RWPE1 (cell line): ENCODE measurements at places on chromosomes 7 and 10.

DNA sequence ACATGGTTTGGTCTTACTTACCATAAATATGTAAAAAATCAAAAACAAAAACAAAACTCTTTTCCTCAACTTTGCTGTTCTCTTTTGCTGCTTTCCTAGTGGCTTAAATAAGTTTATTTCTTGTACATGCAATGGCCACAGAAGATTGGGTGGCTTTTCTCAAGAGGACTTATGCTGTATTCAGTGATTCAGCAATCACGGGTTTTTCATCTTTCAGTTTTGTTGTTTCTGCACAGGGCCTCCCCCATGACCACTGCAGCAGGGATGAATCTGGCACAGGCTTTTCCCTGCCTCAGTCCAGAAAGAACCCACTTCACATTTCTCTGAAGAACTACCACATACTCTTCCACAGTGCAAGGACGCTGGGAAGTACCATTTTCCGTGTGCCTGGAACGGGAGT, 355.0 kb downstream of the RNLS start:
- no peak for DNase-seq

DNA sequence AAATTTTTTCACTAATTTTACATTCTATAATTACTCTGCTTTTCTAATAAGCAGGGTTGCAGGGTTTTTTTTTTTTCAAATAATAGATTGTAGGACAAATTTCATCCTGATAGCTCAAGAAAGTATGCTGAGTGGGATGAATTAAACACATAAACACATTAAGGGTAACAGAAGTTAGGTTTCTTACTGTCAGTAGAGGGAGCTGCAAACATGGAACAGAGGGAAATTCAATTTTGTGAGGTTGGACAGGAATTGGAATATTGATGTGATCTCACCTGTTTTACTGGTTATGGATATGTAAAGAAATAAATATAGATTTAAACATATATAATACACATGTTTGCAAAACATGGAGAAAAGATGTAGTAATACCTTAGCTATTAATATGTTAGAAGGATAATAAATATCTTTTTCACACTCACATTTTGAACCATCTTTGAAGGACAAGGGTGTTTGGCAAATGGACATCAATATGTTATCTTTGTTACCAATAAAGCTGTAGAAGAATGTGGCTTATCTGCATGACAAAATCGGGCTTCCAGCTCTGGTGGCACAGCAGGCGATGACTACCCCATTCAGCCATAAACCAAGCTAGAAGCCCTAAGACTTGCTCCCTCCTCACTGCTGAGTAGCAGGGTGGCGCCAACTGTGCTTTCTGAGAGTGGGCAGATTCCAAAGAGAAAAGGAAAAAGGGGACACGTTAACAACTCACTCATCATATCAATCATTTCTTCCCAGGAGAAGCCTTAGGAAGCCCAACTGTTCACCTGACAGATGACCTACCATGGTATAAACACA, 1257.4 kb downstream of the GATA3 start:
- DNase-seq: peak; percentile 4

- DNase-seq: no peak
Measured at GRCh38 chr7:92133133-92133736, 1.0 kb downstream of the CYP51A1 start.

GRCh38 chr10:88039496-88040200, 176.2 kb downstream of the PTEN start:
- no peak for DNase-seq

GRCh38 chr10:78640796-78641636, 427.8 kb upstream of the ZMIZ1 start:
- no peak for DNase-seq

DNA sequence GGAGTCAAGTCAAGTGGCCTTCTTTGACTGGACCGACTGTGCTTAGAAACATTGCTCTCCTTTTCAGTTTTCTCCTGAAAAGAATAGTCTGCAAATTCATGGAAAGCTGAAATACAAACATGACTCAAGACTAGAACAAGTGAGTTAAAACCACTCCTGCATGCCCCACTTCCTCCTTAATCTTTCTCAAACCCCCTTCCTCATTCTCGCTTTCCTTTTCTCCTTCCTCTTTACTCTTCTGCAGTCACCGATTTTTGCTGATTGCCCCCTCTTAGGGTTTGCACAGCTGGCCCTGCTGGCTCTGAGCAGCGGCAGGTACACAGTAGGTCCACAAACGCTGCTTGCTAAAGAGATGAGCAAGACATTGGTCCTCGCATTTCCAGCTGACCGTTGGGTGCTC, 34.8 kb upstream of the MKI67 start:
- DNase-seq: no peak

DNA sequence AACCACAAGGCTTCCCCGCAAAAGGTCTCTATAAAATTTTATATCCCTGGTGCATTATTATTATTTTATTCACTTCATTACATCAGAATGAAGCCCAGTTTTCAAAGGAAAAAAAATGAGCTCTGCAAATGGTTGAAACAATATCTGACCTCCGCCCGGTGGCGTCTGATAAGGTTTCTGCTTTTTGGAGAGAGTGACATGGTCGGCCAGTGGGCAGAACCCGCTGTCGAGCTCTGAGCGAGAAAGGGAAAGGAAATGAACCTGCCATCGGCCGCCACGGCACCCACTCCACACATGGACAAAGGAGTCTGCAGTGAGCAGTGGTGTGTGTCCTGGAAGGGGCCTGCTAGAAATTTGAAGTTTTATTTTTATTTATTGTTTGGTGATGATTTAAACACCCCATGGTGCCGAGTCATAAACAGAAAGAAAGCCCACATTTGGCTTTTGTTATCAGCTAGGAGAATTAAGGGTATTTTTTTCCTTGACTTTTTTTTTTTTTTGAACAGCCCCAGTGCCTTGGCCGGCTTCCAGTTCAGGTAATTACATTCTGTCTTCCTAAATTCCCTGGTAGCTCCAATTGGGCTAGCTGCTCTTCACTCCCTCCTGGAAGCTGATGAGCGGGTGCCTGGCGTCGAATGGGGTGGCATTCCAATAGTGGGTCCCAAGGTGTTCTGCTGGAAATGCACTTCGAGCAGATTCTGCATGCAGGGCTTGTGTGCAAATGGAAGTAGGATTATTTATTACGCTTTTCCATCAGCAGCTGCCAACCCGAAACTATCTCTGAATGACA, 149.4 kb upstream of the MKI67 start:
- DNase-seq: no peak

GRCh38 chr10:14448197-14448990, 117.7 kb upstream of the FRMD4A start:
- no peak for DNase-seq

- no peak for DNase-seq
Measured at GRCh38 chr7:158525648-158526484, 61.8 kb downstream of the PTPRN2 start.

GRCh38 chr7:39924122-39924521, 25.9 kb upstream of the CDK13 start:
- no peak for DNase-seq

DNA sequence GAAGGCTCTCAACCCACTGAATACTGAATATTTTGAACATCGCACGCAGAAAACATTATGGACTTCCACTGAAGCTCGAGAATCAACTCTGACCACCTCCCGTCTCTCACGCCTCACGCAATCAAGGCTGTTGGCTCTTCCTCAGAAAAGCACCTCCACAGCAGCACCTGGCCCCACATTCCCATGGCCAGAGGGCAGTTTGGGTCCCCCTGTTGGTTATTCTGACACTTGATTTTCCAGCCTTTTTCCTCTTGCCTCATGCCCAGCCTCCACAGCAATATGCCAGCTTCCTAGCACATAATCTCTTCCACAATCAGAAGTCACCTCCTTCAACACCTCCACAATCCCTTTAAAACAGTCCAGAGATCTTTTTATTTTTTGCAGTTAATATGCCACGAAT, 55.9 kb downstream of the SVOPL start:
- no peak for DNase-seq

DNA sequence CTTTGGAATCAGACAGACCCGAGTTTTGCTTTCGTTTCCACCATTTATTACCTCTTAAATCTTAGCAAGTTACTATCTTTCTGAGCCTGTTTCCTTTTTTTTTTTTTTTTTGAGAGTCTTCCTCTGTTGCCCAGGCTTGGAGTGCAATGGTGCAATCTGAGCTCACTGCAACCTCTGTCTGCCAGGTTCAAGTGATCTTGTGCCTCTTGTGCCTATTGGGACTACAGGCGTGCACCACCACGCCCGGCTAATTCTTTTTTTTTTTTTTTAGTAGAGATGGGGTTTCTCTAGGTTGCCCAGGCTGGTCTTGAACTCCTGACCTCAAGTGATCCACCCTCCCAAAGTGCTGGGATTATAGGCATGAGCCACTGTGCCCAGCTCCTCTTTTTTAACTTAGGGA, 79.5 kb upstream of the LRRC17 start:
- DNase-seq: no peak

DNA sequence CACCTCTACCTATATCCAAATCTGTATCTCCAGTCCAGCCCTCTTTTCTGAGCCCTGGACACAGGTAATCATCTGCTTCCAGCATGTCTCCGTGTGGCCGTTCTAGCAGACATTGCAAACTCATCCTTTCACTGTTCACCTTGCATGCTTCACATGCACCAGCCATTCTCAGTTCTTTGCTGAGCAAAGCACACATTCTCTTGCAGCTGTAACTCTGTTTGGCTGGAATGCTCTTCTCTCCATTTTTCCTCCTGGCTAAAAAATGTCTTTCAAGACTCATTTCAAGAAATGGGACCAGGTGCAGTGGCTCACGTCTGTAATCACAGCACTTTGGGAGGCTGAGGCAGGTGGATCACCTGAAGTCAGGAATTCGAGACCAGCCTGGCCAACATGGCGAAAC, 40.3 kb upstream of the NRF1 start:
- DNase-seq: no peak

- DNase-seq: no peak
Measured at GRCh38 chr10:78776756-78777155, 292.0 kb upstream of the ZMIZ1 start.

DNA sequence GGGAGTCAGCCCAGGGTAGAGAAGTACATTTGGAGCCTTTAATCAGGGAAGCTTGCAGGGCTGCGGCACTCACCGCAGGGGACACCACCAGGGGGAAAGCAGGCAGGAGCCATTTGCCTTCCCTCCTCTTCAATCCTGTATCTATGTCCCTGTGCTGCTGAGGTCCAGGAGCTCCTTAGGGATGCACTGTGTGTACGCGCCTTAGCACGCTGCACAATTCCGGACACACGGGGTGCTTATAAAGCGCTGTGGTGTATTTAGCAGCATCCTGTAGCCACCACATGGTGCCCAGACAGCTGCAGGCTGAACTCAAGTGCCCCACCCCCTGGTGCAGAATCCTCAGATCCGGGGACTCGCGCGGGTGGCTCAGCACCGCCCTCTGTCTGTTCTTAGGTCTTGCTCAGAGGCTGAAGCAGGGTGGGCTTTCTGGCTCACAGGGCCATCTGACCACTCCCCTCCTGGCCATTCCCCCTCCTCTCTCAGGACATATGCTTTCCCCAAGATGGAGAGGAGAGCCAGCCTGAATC, 421.4 kb downstream of the SDK1 start:
- DNase-seq: no peak

DNA sequence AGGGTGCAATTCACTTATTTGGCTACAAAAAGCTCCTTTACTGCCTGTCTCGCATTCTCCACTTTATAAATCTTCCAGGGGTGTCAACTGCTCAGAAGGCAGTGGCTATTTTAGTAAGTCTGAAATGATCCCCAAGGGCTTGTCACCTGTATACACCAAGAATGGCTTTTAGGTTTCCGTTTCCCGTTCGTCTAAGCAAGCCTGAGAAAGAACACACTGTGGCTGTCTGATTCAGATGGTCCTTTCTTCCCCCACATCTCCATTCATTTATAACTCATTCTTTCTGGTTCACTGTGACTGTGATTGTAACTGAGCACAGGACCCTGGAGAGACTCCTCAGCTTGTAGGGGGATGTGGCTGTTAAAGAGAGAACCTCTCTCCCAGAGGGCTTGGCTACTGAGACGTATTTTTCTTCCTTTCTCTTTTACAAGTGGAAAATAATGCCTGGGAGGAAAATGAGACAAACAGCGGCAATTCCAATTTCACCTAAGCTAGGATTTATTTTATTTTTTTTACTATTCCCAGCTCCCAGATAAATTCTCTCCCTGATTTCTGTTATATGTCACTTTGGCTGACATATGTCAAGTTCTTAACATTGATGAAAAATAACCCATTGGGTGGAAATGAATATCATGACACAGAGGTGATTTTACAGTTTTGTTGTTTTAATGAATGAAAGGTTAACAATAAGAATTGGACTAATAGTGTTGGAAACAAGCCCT, 129.3 kb downstream of the FAM107B start:
- no peak for DNase-seq

DNA sequence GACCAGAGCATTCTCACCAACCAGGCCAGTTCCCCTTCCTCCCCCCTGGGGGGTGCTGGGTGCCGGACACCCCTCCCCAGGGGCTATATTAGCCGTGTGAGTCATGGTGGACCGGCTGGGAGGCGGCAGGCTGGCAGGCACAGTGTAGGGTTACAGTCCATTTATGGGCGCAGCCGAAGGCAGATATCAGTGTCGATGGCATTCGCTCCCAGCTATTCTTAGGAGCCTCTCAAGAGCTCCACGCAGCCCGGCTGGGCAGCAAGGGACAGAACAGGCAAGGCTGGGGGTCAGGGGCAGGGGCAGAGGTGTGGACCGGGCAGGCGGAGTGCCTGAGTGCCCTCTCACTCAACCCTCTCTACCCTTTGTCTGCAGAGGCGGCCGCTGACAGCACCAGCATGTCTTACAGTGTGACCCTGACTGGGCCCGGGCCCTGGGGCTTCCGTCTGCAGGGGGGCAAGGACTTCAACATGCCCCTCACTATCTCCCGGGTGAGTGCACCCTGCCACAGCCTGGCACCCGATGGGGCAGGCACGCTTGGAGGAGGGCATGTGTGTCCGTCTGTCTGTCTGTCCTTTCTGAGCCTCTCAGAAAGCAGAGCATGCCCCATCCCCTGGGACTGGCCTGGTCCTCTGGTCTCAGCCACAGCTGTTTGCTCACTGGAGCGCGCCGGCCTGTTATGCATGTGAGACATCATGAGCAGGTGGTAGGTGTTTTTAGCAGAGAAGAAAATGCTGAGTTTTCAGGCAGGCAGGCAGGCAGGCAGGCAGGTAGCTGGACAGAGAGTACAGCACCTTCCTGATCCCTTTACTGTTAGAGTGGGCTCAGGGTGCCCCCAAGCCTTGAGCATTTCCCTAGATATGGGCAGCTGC, at the start of gene LDB3:
LDB3 (plus strand) TSS at position 215 of the 869 bp plus-strand sequence; CDS start at position 396, 181 bp downstream.
- DNase-seq: peak; percentile 51

- DNase-seq: peak; percentile 78
Measured at GRCh38 chr7:32427769-32428291, 62.4 kb downstream of the LSM5 start.

- DNase-seq: no peak
Measured at GRCh38 chr7:79291498-79291865, 162.0 kb downstream of the MAGI2 start.

GRCh38 chr10:26859241-26860101, 1.3 kb downstream of the ABI1 start:
- no peak for DNase-seq

GRCh38 chr7:27430105-27430504, 187.5 kb downstream of the EVX1 start:
- no peak for DNase-seq

- DNase-seq: no peak
Measured at GRCh38 chr10:122537545-122537944, 23.0 kb upstream of the DMBT1 start.

- DNase-seq: peak; percentile 19
Measured at GRCh38 chr7:66352071-66352470, 146.9 kb downstream of the TPST1 start.

- no peak for DNase-seq
Measured at GRCh38 chr7:69889338-69889975, 291.2 kb downstream of the AUTS2 start.
